Ammon's horn (tissue), 1 donor: ENCODE measurements at places on chromosomes 16 and 17.
A peak's percentile ranks its signal among the peaks of the same experiment; 100 is the strongest.

- DNase-seq, result no peak
Measured at GRCh38 chr17:73096866-73097265, 4.4 kb upstream of the SLC39A11 start.

DNA sequence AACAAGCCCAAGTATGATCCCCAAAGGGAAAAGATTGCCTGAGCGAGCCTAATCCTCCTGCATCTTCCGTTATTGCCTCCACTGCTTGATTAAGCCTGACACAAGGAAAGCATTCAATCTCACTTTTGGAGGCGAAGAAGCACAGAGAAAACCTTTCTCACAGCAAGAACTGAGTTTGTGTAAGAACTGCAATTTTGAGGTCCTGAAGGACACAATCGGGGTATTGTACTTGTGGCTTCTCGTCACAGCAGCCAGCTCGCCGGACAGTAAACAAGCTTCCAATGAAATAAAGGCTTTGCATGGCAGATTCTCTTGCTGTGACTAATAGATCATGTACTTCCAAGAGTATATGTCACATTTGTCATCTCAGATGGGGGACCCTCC is 18.7 kb upstream of the FOXF1 start:
- DNase-seq, result peak; percentile 74

DNA sequence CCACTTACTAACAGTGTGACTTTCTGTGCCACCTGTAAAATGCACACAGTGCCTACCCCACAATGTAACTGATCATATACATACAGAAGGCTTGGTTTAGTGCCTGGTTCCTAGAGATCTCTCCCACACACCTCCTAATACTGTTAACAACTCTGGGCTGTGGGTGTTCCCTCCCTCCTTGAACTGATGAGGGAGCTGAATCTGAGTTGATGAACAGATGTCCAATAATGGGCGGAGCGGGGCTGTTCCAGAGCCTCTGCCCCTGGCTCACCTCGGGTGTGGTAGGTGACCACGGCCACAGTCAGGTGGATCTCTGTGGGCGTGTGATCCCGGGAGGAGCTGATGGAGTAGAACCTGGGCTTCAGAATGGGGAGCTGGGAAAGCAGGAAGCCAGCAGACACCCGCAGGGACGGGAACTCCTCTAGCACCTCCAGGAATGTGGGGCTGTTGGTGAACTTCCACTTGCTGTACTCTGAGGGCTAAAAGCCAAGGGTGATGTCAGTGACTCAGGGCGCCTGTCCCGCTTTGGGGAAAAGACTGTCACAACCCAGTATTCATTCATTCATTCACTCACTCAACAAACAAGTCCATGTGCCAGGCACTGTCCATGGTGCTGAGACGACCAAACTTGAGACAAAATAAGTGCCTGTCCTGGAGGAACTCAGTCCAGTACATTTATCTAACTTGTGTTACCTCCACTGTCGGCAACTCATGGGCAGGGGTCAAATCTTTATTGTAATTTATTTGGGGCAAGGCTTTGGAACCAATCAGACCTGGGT is 37.6 kb downstream of the NOS2 start:
- DNase-seq, result no peak

DNA sequence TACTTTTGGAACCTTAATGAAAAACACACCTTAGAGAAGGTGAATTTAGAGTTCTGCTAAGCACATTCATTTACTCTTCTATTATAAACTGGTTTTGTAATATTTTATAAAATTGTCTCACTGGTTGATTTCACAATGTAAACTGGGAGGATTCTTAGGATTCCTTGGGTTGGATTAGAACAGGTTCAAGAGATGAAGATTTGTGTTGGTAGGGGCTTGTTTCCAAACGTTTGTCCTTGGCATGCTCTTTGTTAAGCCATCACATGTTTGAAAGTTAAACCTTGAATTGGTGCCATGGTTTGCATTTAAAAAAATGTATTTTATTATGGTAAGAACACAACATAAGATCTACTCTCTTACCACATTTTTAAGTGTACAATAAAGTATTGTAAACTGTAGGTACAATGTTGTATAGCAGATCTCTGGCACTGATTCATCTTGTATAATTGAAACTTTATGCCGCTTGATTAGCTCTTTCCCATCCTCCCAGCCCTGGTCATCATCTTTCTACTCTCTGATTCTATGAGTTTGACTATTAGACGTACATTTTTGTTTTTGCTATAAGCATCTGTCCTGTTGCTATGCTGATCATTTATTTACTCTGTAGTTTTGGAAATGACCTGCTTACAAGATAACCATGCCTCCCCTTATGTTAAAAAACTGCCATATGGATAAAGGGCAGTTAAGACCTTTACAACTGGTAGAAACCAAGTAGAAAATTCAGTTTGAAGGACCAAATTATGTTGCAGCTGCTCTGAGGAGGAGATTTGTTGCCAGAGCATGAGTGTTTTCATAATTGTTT is 9.6 kb downstream of the FTO start:
- no peak for DNase-seq

- DNase-seq, result no peak
Measured at GRCh38 chr17:30165960-30166359, 49.3 kb downstream of the NSRP1 start.

DNA sequence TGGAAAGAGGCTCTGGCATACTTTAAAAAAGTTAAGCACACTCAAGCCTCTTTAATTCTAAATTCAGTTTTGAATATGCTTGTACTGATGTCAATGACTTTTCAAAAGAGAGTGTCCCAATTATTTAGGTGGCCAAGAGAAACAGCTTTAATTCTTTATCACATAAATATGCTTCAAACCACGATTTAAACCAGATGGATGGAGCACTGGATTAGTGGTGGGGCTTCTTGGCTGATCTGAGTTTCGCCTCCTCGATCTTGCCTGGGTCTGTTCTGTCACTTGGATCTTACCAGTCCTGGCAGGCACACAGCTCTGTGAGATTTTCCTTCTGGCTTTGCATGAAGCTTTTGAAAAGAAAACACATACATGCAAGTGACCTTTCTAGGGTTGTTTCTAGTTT is 467.8 kb downstream of the MAF start:
- DNase-seq, result no peak

DNA sequence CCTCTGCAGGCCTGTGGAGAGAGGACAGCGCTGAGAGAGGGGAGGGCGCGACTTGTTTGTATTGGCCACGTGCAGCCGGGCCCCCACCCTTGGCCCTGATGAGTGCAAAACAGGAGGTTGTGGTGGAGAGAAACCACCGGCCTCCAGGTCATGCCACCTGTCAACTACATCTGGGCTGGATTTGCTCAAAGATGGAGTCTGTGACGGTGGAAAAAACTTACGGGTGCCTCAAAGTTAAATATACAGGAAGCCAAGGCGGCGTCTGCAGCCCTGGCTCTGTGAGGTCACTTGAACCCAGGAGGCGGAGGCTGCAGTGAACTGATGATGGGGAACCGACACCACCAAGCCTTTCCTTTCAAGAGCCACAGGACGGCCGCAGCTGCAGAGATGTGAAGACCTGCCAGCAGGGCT is 15.7 kb downstream of the C16orf74 start:
- DNase-seq, result no peak

DNA sequence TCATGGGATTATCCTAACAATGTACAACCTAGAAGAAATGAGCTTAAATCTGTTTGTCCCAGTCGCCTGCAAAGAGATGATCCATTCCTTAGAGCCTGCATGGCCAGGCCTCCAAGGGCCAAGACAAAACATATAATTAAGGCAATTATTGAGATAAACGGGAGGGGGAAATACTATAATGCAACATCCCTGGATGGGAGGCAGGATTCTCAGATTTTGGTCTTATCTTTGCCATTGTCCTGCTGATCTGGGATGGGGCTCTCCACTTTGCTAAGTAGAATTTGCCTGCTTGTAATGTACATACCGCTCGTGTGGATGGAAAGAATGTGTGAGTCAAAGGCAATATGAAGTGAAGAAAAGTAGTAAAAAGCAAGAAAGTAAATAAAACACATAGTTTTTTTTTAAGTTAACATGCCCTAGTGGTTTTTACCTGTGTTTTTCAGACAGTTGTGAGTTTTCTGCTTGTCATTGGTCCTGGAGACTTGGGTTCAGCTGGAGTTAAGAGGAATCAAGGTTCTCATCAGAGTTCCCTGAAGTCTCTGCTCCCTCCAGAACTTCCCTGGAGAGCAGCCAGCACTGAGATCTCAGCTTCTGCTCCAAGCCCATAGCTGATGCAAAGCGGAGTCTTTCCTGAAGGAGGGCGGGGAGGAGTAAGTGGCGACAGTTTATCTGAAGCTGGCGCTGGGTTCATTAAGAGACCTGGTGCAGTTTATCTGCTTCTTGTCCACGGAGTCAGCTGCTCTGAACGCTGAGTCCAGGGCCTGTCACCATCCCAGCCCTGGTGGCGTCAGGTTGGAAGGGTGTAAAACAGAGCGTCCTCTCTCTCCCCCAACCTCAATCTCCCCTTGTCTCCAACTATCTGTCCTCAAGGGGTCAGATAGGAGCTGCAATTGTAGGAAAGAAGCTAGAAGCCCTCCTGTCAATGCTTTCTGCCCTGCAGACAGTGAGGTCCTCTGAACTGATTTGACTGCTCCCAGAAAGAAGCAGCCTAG is 30.1 kb downstream of the HOXB1 start:
- no peak for DNase-seq

DNA sequence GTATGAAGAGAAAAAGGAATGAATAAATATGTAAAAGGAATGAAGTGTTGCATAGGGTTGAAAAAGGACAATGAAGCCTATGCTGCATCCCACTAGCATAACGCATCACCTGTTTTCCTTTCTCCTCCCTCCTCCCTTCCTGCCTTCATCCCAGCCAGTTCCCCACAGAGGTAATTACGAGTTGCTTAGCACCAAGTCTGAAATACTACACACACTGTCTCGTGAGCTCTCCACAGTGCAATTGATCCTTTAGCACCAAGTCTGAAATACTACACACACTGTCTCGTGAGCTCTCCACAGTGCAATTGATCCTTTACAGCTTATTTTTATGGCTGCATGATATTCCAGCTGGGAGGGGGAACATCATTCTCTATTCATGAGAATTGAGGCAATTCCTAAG is 1.1 kb upstream of the DRC7 start:
- DNase-seq, result no peak

- DNase-seq, result peak; percentile 79
Measured at GRCh38 chr17:42459256-42459800, 650 bp downstream of the ATP6V0A1 start.

- no peak for DNase-seq
Measured at GRCh38 chr16:68190081-68190480, 45.8 kb downstream of the ESRP2 start.

DNA sequence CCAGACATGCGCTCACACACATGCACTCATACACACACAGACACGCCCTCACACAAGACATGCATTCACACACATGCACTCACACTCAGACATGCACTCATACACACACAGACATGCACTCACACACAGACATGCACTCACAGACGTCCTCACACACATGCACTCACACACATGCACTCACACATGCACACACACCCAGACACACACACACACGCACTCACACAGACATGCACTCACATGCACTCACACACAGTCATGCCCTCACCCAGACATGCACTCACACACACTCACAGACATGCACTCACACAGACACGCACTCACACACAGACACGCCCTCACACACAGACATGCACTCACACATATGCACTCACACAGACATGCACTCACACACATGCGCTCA is 2.1 kb upstream of the ZNF469 start:
- no peak for DNase-seq

GRCh38 chr17:48470388-48471034 is 40.5 kb upstream of the SKAP1 start:
- DNase-seq, result no peak

DNA sequence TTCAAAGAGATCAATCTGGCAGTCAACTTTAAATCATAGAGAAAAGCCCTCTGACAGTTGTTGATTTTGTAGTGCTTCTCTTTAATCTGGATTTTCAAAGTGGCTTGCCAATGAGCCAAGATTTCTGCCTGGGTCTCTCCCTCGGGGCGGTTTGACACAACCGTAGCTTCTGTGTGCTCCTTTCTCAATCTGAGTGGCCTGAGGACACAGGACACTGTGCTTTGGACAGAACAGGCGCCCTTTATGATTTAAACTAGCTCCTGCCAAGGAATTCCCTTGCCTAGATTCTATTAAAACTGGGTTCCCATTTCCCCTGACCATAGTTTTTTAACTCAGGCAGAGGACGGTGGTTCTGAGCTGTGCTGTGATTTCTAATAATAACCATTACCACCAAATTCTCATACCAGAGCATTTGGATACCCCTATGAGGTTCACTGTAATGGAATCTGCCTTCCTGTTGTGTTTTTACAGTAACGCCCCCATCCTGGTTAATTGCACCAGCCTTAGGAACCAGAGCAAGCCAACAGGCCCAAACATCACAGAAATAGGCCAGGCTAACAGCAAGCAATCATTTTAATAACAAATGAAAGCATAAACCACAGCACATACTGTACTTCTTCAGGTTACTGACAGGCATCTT is 4.0 kb downstream of the ZFHX3 start:
- DNase-seq, result no peak

GRCh38 chr17:81427173-81428120 is 32.2 kb downstream of the BAHCC1 start:
- DNase-seq, result peak; percentile 84

GRCh38 chr17:14355556-14355955 is 54.7 kb downstream of the HS3ST3B1 start:
- no peak for DNase-seq

DNA sequence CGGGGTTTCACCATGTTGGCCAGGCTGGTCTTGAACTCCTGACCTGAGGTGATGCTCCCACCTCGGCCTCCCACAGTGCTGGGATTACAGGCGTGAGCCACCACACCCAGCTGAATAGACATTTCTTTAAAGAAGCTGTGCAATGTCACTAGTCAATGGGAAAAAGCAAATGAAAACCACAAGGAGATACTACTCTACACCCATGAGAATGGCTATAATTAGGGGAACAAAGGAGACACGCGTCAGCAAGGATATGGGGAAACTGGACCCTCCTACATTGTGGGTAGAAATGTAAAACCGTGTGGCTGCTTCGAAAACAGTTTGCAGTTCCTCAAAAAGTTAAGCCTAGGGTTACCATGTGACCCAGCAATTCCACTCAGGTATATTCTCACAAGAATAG is 103.4 kb downstream of the VPS53 start:
- DNase-seq, result no peak

DNA sequence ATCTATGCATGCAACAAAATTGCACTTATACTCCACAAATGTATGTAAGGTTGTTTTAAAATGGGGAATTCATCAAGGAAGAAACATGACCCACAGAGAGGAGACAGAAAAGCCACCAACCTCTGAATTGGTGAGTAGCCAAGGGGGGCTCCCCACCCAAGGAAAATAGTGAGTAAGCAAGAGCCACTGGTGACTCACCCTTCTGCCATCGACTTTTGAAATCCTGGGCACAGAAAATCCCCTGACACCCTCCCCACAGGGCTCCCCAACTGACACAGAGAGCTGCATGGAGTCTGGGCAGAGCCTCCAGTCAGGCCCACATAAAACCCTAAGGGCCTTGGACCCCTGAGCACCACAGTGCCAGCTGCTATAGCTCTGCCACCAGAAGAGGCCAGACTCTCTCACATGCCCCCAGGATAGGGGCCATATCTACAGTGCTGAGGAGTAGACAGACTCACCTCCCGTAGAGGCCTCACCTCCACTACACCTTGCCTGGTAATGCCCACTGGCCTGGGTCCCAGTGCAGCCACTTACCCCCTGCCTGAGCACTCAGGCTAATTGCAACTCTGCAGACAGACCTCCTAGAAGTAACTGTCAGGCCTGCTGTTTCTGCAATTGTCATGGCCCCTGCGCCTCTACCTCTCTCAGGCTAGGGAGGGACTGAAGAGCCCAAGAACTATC is 244.7 kb upstream of the WSB1 start:
- no peak for DNase-seq

- DNase-seq, result peak; percentile 9
Measured at GRCh38 chr17:31274252-31274651, 22.8 kb downstream of the OMG start.

- no peak for DNase-seq
Measured at GRCh38 chr17:81453712-81454111, 58.5 kb downstream of the BAHCC1 start.

- no peak for DNase-seq
Measured at GRCh38 chr17:45847101-45847500, 2.4 kb downstream of the SPPL2C start.
